ENCODE measurements at places on chromosomes 7 and 10.

DNA sequence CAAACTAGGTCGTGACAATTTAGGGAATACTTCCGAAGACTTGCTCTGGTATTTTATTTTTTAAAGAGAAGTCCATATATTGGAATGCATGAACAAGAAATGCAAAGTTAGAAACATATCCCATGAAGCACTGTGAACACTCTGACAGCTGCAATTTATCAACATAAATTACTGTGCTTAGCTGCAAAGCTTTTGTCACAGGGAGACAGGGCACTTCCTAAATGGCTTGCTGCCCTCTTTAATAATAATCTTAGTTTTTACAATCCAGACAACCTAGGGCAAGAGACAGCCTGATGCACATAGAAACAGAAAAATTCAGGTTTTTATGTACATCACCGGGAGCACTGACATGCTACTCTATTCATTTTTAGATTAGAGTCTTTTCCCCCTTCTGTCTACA, 78.3 kb upstream of the NOBOX start:
- DNase-seq = no peak

- no peak for DNase-seq
Measured at GRCh38 chr10:61142987-61143386, 199.0 kb upstream of the RHOBTB1 start.

- no peak for DNase-seq
Measured at GRCh38 chr10:12589291-12589690, 239.9 kb downstream of the CAMK1D start.

GRCh38 chr10:493391-494148, 195.9 kb downstream of the DIP2C start:
- DNase-seq = no peak

DNA sequence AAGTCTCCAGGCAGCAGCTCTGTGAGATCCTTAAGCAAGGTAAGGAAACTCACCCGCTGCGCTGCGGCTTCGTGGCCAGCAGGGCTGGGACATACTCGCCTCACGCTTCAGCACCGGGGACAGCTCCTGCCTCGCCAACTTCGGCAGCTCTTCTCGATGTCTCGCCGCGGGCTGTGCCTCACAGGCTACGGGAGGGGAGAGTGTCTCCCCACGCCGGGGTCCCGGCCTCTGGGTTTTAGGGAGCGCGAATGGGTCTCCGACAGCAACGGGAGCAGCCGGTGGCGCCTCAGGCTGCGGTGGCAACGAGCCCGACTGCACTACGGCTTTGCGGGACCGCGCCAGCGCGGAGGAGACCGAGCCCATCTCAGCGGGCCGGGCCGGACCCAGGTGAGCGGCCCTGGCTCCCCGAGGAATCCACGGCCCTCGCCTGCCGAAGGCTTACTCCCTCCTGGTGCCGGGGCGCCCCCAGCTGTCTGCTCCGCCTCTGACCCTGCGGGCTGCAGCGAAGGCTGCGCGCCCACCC, 62.4 kb downstream of the LSM5 start:
- DNase-seq = peak; percentile 94

- DNase-seq = no peak
Measured at GRCh38 chr7:158827411-158828132, 1.7 kb downstream of the ESYT2 start.

DNA sequence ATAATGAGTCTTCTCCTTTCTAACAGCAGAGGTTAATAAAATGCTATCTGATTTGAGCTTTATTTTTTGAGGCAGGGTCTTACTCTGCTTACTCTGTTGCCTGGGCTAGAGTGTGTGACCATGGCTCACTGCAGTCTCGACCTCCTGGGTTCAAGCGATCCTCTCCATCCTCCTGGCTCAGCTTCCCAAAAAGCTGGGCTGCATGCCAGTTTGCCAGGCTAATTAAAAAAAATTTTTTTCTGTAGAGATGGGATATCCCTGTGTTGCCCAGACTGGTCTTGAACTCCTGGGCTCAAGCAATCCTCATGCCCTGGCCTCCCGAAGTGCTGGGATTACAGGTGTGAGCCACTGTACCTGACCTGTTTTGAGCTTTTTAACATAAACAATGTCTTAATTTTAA, 56.7 kb downstream of the SCD start:
- no peak for DNase-seq

DNA sequence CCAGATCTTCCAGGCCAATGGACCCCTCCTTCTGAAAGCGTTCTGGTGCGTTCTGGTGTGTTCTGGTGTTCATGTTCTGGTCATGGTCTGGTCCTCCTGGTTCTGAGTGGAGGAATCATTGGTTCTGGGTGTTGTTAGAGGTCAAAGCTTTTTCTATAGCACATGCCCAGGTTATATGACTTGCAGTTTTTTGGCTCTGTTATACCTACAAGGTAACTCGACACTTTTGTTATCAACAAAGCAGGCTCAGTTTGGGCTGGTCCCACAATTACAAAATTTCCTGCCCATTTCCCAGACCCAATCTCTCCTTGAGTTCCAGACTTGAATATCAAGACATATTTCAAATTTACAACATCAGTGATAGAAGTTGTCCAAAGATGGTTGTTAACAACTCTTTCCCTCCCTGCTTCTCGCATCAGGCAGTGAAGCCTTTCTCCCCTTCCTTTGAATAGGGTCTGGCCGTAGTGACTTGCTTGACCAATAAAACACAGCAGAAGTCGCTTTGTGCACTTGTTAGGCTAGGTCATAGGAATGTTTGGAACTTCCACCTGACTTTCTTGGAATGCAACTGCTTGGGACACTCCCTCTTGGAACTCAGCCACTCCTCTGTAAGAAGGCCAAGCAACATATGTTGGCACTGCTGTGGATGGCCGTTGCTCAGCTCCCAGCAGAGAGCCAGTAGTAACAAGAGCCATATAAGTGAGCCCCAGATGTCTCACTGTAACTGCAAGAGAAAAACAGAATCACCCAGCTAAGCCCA, 83.1 kb upstream of the STEAP1B start:
- peak; percentile 93 for DNase-seq

DNA sequence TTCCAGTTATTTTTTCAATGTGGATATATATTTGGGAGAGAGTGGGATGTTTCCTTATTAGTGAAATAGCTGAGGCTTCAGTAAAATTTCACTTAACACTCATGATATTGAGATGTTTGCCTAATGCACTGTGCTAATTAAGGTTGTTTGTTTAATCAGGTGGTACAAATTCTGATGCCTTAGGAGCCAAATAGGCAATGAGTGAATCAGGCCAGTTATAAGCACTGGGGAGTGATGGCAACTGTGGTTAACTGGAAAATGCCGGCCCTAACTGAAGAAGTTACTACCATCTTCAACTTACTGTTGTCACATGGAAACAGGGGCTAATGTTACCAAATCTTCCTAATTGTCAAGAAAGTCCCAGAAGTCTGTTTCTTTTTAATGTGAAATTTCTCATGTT, 32.0 kb downstream of the VCL start:
- no peak for DNase-seq

GRCh38 chr10:68517188-68517587, 10.1 kb downstream of the SLC25A16 start:
- no peak for DNase-seq

DNA sequence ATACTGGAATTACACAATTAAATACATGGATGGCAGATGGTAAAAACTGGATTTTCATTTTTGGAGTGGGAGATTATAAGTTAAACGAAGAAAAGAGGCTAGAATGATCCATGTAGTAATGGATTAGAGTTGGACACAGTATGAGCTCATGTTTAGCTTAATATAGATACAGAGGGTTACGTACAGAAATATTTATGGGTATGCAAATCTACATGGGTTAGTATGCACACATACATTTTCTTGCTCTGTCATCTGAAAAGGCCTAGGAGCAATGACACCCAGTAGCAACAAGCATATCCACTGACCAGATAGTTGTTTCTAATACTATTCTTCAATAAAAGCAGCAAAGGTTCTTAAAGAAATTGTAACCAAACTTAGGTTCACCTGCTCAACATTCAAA, 366.4 kb downstream of the SEMA3D start:
- no peak for DNase-seq

GRCh38 chr7:121153411-121153810, 164.9 kb downstream of the CPED1 start:
- DNase-seq = no peak

DNA sequence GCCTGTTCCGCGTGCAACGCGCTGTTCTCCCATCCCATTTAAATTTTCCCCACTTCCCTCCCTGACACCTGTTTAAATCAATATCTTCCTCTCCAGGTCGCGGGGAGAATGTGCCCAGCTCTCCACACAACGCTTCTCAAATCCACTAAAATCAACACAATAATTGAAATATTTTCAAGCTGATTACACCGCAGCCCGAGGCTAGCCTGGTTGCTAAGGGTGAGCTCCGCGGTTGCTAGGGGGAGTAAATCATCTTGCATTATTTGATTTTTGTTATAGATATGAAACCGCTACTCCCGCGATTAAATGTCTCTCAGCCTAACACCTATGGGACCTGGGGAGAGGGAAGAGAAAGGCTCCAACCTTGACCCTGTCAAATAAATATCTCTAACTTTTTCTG, 36.2 kb downstream of the UNCX start:
- no peak for DNase-seq

DNA sequence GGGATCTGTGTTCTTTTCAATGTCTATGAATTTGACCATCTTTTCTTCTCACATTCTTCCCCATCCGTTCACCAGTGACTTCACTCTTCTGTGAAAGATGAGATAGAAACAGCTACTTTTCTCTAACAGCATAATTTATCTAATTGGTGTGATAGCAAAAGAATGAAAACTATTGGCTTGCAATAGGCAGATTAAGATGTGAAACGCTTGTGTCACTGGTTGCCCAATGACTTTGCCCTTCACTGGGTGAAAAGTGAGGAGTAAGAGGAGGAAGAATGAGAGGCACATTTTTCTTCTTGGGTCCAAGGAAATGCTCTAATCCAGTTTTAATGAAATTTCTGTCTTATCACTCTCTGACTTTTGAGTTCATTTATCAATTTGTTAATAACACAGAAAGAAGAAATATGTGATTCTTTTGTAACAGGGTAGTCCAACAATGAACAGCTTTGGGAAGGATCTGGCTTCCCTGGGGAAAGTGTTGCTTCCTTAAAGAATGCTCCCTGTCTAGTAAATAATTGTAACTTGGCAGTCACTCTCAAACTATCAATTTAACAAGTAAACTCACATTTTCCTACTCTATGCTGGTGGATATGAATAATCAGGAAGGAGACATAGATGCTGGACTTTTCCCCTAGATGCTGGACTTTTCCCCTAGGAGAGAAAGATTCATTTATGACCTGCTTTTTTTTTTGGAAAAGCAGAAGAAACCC, 35.1 kb downstream of the BET1 start:
- no peak for DNase-seq
